ENCODE measurements at places on chromosomes 16 and 17.

DNA sequence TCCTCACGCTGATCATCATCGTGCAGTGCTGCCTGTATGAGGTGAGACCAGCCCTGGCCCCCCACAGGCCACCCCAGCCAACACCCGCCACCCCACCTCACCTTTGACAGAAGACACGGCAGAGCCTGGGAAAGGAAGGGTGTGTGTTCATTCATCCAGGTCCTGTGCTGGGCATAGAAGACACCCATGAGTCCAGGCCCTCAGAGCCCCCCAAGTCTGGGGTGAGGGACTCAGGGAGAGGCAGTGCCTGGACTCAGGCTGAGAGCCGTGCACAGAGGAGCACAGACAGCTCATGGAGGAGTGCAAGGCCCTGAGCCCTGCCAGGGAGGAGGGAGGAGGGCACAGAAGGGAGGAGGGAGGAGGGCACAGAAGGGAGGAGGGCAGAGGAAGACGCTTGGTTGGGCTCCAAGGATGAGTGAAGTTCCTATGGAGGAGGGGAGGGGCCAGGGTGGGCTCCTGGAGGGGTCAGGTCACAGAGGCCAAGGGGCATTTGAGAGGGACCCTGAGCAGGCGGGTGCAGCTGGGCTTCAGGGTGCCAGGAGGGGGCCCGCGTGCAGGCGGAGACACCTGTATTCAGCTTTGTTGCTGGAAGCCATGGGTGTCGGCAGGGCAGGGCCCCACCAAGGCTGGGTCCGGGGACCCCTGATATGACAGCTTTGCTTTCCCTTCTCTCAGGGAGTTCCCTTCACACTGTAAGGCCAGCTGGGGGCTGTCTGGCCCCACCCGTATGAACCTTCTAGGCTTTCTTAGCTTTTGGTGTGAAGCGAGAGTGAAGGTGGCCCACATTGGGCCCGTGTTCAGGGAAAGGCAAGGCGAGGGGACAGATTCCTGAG lies 11.4 kb downstream of the TAX1BP3 start:
- H3K4me3 ChIP-seq, result no peak overlapping the region
- peaks cover 15% of the 10 kb centered on the region for H3K4me1 ChIP-seq
- no peak for DNase-seq

DNA sequence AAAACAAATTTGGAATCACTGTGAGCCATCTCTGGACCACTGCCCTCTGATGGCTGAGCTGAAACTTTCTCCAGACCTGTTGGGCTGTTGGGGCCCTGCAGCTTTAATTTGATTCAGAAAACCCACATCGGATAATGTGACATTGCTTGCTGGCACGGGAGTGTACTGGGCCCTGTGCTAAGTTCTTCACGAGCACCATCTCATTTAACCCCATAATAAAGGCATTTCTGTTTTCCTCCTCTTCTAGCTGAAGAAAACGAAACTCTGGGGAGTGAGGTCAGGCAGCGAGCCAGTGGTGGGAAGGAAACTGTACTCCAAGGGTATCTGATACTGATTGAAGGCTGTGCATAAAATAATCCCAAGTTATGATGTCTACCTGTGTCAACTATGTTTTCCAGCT lies 34.5 kb upstream of the TNRC6A start:
- DNase-seq, result no peak
- H3K4me3 ChIP-seq, result no peak overlapping the region
- no peak overlapping the region for H3K27ac ChIP-seq

DNA sequence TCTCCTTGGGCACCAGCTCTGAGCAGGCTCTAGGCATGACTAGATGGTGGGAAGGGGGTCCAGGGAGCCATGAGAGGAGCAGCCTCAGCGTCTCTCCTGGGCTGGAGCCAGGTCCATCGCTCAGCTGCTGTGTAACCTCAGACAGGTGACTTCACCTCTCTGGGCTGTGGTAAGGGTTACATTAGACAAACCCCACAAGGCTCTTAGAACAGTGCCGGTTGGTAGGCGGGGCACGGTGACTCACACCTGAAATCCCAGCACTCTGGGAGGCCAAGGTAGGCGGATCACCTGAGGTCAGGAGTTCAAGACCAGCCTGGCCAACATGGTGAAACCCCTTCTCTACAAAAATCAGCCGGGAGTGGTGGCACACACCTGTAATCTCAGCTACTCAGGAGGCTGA lies 18.1 kb upstream of the NPTX1 start:
- H3K36me3 ChIP-seq, result no peaks in the 10 kb centered on the region
- H3K27ac ChIP-seq, result no peak overlapping the region
- H3K4me1 ChIP-seq, result peaks cover 8% of the 10 kb centered on the region
- no peak for DNase-seq
- H3K27me3 ChIP-seq, result peaks cover 16% of the 10 kb centered on the region
- H3K4me3 ChIP-seq, result no peak overlapping the region

GRCh38 chr16:56691885-56692284 lies 9.6 kb downstream of the MT1X start:
- no peaks in the 10 kb centered on the region for H3K4me1 ChIP-seq
- no peaks in the 10 kb centered on the region for H3K27me3 ChIP-seq
- H3K4me3 ChIP-seq, result no peak overlapping the region
- no peak overlapping the region for H3K27ac ChIP-seq
- peak; percentile 73 for DNase-seq

DNA sequence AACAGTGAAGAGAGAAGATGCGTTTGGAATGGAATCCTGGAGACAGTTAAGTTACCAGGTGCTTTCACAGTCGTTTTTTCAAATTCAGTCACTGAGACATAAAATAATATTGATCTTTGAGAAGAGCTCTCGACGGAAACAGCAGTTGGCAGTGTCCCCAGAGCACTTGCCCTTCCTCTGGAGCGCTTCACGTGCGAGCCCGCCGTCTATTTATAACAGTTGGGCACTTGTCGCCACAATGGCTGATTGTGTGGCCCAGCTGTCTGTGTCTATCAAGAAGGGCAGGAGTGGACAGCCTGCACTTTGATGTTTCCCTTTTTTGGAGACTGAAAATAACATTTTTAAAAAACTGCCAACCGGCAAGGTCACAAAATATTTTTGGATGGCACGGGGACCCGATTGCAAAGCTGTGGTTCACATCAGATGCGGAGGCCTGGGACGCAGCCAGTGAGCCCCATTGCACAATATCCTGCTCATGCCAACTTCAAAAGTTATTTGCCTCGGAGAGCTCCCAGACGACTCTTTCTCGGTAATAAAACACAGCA lies 62.9 kb downstream of the ADCY9 start:
- H3K27me3 ChIP-seq, result no peaks in the 10 kb centered on the region
- peak overlapping the region; percentile 31 for H3K4me3 ChIP-seq
- DNase-seq, result peak; percentile 83

DNA sequence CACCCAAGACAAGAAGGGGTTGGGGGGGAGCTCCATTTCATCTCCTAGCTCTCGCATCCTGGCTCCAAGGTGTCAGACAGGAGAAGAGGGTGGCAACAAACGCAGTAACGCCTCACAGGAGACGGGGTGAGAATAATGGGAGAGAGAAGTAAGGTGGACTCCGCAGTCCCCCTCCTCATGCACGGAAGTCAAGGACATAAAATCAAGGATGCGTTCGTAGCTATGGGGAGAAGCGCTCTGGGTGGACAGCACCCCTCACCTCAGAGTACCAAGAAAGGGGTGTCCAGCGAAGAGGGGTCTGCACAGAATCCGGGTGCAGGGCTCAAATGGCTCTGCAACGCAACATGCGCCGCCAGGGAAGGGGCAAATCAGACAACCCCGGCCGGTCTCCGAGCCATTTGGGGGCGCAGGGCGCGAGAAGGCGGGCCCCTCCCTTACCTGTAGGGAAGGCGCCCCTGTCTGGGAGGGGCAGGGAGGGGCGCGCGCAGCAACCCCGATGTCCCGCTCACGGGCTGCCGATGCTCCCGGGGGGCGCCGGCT lies 555 bp downstream of the HDAC5 start:
- peak overlapping the region; percentile 94 for H3K27ac ChIP-seq
- H3K36me3 ChIP-seq, result no peaks in the 10 kb centered on the region
- H3K4me3 ChIP-seq, result peak overlapping the region; percentile 99
- H3K4me1 ChIP-seq, result peaks cover 52% of the 10 kb centered on the region
- peak; percentile 55 for DNase-seq
- H3K27me3 ChIP-seq, result no peaks in the 10 kb centered on the region
